ENCODE measurements at places on chromosomes 2 and 18. TPM values are rescaled to one million over a fixed set of nuclear protein-coding genes. Genes with fewer than 3 reads are reported as not detected.

GRCh38 chr18:23416298-23416697 lies 36.8 kb upstream of the RIOK3 start:
- H3K4me3 ChIP-seq, result no peak overlapping the region
- no peak overlapping the region for H3K27ac ChIP-seq
- H3K36me3 ChIP-seq, result peaks cover 2% of the 10 kb centered on the region
- H3K4me1 ChIP-seq, result peaks cover 3% of the 10 kb centered on the region

DNA sequence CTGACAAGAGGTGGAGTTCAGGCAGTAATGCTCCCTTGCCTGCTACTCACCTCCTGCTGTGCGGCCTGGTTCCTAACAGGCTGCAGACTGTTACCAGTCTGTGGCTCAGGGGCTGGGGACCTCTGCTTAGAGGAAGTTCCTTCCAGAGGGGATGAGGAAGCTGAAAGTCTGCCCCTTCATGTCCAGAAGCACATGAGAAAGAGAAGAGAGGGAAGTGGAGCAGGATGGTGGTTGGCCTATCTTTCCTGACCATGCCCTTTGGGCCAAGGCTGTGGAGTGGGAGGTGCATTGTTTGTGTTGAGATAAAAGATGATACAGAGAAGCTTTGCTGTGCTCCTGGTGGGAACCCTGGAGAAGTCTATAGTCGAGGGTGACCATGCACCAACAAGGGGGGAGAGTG lies 112.5 kb downstream of the LPIN1 start:
- H3K36me3 ChIP-seq, result peaks cover 4% of the 10 kb centered on the region
- H3K27ac ChIP-seq, result no peak overlapping the region
- no peak overlapping the region for H3K4me3 ChIP-seq
- peaks cover 19% of the 10 kb centered on the region for H3K27me3 ChIP-seq
- peaks cover 11% of the 10 kb centered on the region for H3K4me1 ChIP-seq

L3MBTL4 gene
- total RNA-seq, result not detected

OSBPL1A gene
- total RNA-seq, result 0.99 TPM

SOCS6 gene
- total RNA-seq, result 0.92 TPM
